Brain microvascular endothelial cell (primary cell): ENCODE measurements at places on chromosomes 13 and 19.

GRCh38 chr19:11293433-11294389 is 2.2 kb upstream of the TSPAN16 start:
- DNase-seq: peak; percentile 85

GRCh38 chr19:5844456-5845433 is 5.2 kb upstream of the FUT6 start:
- DNase-seq: no peak

DNA sequence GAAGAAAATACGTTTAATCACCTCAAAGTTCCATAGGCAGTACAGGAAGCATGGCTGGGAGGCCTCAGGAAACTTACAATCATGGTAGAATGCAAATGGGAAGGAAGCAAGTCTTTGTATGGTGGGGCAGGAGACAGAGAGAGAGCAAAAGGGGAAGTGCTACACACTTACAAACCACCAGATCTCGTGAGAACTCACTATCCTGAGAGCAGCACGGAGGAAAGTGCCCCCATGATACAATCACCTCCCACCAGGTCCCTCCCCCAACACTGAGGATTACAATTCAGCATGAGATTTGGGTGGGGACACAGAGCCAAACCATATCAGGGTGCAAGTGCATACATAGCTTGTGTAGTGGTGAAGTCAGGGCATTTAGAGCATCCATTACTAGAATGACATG is 92.3 kb upstream of the ANKRD10 start:
- peak; percentile 16 for DNase-seq

DNA sequence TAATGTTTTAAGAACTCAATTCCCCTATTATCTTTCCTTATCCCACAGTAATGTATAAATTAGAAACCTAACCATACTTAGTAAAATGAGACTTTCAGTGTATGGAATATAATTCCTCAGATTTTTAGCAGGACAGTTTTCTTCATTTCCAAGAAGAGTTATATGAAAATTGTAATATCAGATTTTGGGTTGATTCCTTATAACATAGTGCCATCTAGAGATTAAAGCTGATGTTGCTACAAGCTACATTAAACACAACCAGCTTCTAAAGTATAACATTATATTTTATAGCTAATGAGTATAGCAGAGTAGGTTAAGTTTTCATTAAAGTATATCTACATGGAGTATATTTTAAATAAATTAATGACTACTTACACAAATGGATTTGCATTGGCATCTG is 99.7 kb upstream of the MIR17HG start:
- no peak for DNase-seq

DNA sequence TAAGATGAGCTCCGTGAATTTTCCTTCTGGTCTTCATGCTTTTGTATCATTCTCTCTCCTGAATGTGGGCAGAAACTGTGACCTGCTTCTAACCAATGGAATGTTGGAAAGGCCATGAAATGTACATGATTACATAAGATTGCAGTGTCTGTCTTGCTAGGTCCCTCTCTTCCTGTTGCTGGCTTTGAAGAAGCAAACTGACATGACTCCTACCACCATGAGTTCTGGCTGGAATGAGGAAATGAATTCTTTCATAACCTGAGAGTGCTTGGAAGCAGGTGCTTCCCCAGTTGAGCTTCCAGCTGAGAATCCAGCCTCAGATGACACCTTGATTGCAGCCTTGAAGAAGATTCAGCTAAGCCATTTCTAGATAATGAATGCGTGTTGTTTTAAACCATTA is 275.0 kb upstream of the MIR17HG start:
- DNase-seq: no peak

GRCh38 chr13:86462011-86462410 is 662.8 kb upstream of the SLITRK6 start:
- DNase-seq: no peak
